ENCODE measurements at places on chromosomes 4 and X.

GRCh38 chr4:47010912-47011446 lies 17.6 kb upstream of the GABRA4 start:
- no peak for DNase-seq

DNA sequence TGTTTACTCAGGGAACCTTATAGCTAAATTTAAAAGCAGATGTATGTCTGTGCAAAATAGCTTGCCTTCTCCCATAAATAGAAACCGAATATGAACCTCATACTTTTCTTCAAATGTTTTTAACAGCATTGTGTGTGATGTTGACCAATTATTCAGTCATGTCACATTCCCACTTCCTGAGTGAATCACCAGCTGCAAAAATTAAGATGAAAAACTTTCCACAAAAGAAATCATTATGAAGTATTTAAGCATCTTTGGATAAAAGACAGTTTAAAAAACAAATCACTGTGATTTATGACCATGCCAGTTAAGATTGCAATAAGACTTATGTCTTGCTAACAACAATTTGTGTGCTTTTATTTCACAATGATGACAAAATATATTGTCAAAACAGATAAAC lies 220.1 kb downstream of the PDGFC start:
- peak; percentile 73 for DNase-seq

- DNase-seq: peak; percentile 50
Measured at GRCh38 chr4:139083607-139083955, 68.0 kb downstream of the NOCT start.

DNA sequence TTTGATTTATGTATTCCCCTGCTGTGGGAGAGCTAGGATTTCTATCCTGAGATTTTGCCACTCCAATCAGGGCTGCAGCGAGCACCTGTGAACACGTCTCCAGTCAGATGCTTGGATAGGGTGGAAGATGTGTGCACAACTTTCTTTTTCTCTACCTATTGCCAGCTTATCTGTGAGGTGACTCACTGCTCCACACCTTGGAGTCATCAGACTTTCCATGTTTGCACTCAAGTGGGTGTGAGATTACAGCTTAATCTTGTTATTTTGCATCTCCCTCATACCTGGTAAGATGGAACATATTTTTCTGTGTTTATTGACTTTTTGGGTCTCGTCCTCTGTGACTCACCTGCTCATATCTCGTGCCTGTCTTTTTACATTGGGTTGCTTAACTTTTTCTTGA lies 32.2 kb downstream of the PSAPL1 start:
- DNase-seq: no peak

DNA sequence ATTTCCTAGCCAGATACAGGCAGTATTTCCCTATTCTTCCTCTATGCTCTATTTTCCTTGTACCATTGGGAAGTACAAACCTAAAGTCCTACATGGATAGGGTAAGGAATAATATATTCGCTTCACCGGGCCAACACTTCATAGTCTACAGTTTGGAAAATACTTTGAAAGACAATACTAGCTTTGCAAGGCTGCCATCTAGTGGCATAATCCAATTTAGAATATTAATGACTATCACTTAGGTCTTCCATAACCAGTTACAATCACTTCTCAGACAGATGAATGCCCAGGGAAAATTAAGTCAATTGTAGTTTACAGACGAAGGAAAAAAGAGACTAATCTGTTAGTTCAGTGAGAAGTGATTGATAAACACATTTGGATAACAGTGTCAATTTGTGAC lies 141.0 kb upstream of the FAM47C start:
- DNase-seq: peak; percentile 11

DNA sequence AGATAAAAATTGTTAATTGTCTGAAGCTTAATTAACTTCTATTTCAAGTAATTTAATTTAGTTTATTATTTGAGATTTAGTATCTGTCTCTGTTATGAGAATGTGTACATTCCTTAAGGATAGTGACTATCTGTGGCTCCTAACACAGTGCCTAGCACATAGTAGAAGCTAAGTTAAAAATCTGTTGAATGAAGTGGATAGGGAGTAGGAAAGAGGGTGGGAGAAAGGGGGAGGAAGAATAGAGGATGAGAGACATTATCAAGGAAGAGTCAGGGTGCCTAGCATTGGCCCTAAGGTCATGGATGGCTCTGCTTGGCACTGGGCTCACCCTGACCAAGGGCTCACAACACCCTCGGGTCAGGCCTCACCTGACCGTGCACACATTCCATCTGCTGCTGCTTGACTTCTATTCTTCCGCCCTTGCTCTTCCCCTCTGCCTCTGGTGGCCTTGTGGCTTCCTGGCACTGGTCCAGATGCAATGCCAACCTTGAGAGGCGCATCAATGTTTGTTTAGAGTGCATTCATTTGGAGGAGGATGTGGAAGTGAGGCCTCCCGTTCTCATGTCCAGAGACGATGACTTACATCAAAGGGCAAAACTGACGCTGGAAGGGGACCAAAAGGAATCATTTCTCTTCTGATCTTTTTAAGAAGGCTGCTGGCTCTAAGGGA lies 42.3 kb downstream of the TRIM2 start:
- no peak for DNase-seq

GRCh38 chrX:27976284-27976683 lies 5.0 kb downstream of the DCAF8L1 start:
- DNase-seq: peak; percentile 76

DNA sequence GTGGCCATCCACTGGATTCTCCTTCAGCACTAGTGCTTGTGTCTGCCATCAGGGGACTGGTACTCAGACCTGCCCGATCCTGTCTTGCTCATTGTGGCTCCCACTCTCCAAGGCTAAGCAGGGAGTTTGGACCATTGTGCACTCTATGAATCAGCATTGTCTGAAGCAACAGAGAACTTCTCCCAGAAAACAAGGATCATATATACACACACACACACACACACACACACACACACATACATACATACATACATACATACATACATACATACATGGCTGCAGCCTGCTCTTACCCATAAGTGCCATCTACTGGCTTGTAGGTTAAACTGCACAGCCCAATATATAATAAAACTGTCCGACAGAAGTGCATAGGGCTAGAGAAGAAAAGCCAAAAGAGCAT lies 345.3 kb upstream of the LCORL start:
- peak; percentile 11 for DNase-seq

DNA sequence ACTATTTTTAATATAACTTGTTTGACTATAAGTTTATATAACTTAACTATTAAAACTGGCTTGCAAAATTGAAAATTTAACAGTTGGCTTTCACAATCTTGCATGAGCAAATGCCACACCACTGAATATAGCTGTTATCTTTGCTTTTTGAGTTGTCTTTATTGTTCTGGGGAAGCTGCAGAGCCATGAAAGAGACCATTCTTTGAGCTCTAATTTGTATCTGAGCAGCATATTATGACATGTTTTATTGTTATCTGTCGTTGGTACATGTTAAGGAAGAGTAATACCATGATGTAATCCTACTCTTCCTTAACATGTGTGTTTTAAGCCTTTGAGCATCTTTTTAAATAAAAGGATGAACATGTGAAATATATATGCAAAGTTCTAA lies 97.1 kb upstream of the ANK2 start:
- no peak for DNase-seq

DNA sequence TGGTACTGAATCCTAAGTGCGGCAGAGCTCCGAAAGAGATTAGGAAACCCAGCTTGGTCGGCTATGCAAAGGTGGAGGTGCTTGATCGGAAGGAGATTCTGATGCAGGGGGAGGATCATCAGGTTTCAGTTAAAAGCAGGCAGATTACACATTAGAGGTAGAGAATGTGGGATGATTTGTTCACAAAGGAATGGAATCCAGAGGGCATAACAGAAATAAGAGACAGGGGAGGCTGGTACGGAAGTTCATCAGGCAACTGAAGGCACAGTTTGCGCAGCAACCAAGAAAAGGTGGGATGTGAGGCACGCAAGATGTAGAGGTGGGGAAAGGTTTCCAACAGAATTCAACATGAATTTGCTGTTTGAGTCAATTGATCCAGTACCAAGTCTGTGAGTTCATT lies 424 bp upstream of the ZNF330 start:
- peak; percentile 11 for DNase-seq

GRCh38 chr4:115292320-115293092 lies 179.1 kb upstream of the NDST4 start:
- DNase-seq: no peak

DNA sequence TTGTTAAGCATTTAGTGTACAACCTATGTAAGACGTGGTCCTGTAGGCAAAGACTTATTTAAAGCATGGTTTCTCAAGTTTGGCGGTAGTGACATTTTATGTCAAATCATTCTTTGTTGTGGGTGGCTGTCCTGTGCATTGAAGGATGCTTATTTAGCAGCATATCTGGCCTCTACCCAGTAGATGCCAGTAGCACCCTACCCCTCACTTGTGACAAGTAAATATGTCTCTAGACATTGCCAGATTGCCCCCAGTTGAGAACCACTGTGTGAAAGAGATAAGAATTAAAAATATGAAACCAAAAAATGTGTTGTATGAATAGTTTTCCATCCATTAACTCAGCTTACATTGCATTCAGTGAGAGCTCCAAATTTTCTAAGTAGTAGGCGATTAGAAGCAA lies 25.5 kb downstream of the MMAA start:
- DNase-seq: peak; percentile 5

DNA sequence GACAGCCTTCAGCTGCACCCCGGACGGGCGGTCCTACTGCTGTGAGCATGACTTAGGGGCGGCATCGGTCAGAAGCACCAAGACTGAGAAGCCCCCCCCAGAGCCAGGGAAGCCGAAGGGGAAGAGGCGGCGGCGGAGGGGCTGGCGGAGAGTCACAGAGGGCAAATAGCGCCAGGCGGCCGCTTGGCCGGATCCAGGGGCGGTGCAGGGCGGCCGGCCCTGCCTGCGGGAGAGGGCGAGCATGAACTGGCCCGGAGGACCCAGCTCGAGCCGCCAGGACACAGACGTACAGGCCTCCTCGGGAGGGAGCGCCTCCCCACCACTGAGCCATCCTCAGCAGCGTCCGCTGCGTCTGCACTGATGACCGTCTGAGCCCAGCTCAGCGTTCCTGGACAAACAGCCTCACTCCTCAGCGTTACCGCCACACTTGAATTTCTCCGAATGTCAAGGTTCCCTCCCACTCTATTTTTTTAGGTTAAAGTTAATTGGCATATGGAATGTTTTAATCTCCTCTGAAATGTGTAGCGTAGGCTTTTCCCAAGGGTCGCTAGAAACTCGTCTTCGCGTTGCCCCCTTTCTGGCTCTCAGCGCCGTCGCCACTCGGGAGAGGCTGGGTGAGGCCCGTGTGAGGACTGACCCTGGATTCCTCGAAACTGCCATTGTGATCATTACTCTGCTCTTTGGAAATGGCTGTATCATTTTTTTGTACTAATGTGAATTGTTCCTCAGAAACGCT lies 29.9 kb downstream of the NELFA start:
- DNase-seq: no peak

DNA sequence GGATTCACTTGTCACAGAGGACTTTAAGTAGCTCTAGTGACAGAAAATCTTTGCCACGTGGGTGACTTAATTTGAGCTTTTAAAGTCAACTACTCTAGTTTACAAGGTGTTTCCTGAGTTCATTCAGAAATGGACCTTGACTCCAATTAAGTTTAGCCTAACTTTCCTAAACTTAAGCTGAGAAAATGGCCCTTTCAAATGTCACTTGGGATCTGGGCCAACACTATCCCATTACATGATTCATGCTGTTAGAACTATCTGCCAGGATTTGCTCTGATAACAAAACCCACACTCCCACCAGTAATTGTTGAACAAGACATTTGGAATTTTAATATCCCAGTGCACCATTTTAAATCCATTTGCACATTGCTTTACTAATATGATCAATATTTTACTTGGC lies 40.8 kb downstream of the C4orf46 start:
- peak; percentile 46 for DNase-seq
